ENCODE measurements at places on chromosomes 3 and 15. TPM values are rescaled to one million over a fixed set of nuclear protein-coding genes. Genes with fewer than 3 reads are reported as not detected.

DNA sequence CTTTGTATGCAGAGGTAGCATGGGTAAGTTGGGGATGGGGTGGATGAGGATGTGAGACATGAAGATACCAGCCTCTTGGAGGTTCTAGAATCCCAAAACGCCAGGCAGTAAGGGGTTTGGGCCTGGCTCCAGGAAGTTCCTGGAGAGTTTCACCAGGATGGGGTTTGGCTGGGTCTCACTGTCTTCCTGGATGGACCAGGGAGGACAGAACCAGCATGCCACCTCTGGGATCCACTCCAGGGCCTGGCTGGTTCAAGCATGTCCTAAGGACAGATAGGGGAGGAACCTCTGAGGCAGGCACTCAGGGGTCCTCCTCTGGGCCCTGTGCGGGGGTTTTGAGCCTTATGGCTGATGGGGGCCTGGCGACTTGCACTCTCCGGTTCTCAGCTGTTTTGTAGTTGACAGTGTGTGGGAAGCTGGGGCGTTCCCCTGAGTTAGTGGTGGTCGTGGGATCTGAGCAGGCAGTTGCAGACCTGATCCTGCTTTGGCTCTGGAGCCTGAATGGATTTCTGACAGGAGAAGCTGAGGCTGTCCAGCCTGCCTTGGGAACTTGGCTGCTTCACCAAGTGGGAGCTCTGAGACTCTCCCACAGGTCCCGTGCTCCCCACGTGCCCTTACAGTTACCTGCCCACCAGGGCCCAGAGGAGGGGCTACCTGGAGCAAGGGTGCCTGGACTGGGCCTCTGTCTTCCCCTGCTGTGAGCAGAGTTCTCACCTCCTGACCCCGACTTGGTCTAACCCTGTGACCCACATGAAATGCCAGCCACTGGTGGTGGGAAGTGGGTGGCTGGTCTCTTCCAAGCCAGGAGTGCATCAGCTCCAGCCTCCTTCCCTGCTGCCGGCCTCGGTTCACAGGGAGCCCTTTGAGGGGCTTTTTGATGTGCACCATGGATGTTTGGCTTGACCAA, 128.4 kb downstream of the EEFSEC start:
- DNase-seq: no peak

ITIH4 gene
- total RNA-seq: 2.9 TPM

DNA sequence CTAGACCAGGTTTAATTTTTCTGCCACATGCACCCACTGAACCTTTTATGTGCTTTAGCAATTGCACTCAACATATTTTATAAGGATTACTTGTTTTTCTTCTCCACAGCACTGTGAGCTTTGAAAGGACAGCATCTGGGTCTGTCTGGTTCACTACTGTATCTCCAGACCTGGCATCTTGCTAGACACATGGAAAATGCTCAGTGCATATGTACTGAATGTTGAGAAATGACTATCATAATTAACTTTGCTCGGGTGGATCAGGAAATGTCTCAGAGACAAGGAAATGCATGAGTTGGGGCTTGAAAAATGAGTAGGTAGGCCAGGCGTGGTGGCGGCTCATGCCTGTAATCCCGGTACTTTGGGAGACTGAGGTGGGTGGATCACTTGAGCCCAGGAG, 40.2 kb downstream of the DOCK3 start:
- no peak for DNase-seq

DNA sequence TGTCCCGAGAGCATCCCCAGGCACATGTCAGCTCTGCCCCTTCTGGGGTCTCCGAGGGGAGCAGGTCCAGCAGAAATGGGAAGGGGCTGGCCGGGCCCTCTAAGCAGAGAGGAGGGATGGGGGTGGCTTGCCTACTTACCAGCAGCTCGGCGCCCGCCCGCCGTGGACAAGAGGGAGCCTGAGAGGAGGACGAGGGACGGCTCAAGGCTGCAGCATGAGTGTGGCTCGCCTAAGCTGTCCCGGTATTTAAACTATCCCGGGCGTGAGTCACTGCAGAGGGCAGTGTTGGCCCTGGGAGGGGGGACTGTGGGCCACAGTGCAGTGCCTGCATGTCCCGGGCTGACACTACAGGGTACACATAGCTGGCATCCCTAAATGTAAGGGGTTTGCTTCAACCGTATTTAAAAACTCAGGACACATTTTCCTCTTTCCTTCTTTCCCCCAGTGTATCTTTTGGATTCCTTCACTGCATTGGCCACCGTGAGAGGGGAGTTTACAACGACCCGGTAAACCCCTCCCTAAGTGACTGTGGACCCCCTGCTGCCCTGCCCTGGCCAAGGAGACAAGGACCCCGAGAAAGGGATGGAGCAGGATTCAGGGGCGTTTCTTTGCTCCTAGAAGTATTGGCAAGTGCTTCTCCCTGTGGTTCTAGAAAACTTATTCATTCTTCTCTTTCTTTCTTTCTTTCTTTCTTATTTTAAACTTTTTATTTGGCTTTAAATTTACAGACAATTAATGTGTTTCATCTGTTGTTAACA, at the start of gene LRRC15:
LRRC15 (minus strand) TSS at position 222 of the 758 bp plus-strand sequence. CDS start 8,700 bp downstream, outside the sequence.
- no peak for DNase-seq

TMIE gene
- 0.42 TPM for total RNA-seq

DNA sequence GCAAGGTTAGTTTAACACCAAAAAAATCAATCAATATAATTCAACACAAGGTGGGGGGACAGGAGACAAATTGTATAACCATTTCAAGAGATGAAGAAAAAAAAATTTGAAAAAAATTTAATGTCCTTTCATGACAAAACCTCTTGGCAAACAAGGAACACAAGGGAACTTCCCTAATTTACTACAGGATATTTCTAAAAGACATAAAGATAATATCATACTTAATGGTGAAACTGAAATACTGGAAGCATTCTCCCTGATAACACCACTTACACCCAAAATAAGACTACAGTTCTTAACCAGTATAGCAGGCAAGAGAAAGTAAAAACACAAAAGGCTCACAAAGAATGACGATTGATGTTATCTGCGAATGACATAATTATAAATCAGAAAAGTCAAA, 44.7 kb downstream of the IFT57 start:
- no peak for DNase-seq

DNA sequence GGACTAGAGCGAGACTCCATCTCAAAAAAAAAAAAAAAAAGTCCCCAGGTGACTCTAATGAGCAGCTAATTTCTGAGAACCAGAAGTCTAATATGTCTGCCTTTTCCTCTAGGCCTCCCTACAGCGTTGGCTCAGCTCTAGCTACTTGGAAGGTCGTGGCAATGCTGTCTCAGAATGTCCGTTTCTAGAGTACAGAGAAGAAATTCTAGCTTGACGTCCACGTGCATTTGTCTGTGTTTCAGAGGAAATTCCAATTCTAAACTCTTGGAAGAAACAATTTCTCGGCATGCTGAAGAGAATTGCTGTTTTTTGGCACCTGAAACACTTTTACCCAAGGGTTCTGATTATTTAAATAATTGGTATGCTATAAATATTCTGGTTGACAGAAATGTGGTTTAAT, 78.8 kb downstream of the SOX2 start:
- no peak for DNase-seq

DNA sequence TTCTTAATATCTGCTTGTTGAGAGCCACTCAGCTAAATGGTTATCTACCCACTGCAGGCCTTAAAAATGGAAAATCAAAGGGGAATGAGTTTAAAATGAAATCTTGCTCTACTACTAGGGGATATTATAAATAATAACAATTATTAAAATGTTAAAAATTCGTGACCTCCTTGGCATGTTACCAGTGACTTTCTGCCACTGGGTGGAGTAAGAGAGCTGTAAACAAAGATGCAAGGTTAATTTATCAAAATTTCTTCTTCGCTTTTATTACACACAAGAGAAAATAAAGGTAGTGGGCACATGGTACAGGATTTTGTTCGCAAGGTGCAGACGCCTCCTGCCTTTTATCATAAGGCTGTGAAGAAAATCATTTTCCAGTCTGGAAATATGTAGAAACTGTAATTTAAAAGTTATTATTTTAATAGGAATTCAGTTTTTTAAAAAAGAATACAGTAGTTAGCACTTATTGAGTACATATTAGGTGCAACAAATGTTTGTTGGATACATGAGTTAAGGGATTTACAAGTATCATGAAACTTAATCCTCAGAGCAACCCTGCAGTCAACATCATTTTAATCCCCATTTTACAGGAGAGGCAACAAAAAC, 272.6 kb downstream of the SUCLG2 start:
- DNase-seq: no peak

Data from heart right ventricle (tissue), 16 donors.